Muscle of leg (tissue), 16 donors: ENCODE measurements at places on chromosomes 13 and 19. TPM values are rescaled to one million over a fixed set of nuclear protein-coding genes. Genes with fewer than 3 reads are reported as not detected.

GRCh38 chr13:22276616-22277015 lies 605.7 kb downstream of the FGF9 start:
- H3K36me3 ChIP-seq: no peaks in the 10 kb centered on the region
- no peaks in the 10 kb centered on the region for H3K4me1 ChIP-seq
- no peak for DNase-seq
- no peak overlapping the region for H3K4me3 ChIP-seq
- no peak overlapping the region for H3K27ac ChIP-seq

GRCh38 chr19:53775524-53775923 lies 48.6 kb downstream of the NLRP12 start:
- H3K4me3 ChIP-seq: no peak overlapping the region
- no peaks in the 10 kb centered on the region for H3K4me1 ChIP-seq
- H3K36me3 ChIP-seq: no peaks in the 10 kb centered on the region
- no peak overlapping the region for H3K27ac ChIP-seq
- no peaks in the 10 kb centered on the region for H3K27me3 ChIP-seq

GRCh38 chr13:23610966-23611491 lies 40.8 kb downstream of the TNFRSF19 start:
- H3K4me1 ChIP-seq: peaks cover 29% of the 10 kb centered on the region
- no peak overlapping the region for H3K27ac ChIP-seq
- no peaks in the 10 kb centered on the region for H3K27me3 ChIP-seq

DNA sequence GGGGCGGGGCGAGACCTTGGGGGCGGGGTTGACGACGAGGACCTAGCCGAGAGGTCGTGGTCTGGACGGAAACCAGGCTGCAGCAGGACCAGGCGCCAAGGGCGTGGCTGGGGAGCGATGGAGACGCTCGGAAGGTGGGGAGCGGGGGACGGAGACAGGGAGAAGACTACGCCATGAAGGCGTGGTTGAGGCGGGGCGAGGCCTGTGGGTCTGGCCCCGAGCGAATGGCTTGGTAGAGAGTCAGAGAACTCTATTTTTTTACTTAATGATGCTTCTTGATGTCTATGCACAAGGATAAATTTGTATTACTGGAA lies 674 bp upstream of the FBXL12 start:
- H3K4me1 ChIP-seq: peaks cover 24% of the 10 kb centered on the region
- H3K4me3 ChIP-seq: peak overlapping the region; percentile 43
- H3K36me3 ChIP-seq: peaks cover 6% of the 10 kb centered on the region

DNA sequence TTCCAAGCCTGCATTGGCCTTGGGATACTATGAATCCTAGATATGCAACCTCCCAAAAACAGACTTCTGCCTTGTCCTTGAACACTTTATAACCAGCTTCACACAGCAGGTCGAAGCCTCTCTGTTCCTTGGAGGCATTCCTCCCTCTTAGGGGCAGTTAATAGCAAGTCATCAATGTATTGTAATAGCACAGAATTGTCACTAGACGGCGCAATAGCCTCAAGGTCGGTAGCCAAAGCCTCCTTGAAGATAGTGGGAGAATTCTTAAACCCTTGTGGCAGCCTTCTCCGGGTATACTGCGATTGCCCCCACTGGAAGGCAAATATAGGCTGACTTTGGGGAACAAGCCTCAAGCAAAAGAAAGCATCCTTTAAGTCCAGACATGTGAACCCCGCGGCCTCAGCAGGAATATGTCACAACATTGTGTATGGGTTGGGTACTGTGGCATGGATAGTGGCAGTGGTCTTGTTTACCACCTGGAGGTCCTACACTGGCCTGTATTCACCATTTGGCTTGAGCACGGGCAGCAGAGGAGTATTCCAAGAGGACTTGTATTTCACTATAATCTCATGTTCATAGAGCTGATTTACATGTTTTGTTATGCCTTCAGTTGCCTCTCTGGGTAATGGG lies 61.1 kb downstream of the ZNF431 start:
- no peaks in the 10 kb centered on the region for H3K4me1 ChIP-seq
- no peak overlapping the region for H3K27ac ChIP-seq

- no peaks in the 10 kb centered on the region for H3K27me3 ChIP-seq
- H3K4me3 ChIP-seq: no peak overlapping the region
- H3K27ac ChIP-seq: no peak overlapping the region
- H3K36me3 ChIP-seq: no peaks in the 10 kb centered on the region
- DNase-seq: no peak
Observed at GRCh38 chr13:60032851-60033250, 130.9 kb downstream of the DIAPH3 start.

GRCh38 chr19:33247441-33247819 lies 21.8 kb upstream of the SLC7A10 start:
- no peak overlapping the region for H3K4me3 ChIP-seq
- H3K27ac ChIP-seq: no peak overlapping the region
- peaks cover 27% of the 10 kb centered on the region for H3K4me1 ChIP-seq
- H3K27me3 ChIP-seq: peaks cover 3% of the 10 kb centered on the region
- H3K36me3 ChIP-seq: no peaks in the 10 kb centered on the region
- no peak for DNase-seq

- H3K27me3 ChIP-seq: no peaks in the 10 kb centered on the region
- peaks cover 11% of the 10 kb centered on the region for H3K4me1 ChIP-seq
- H3K36me3 ChIP-seq: peaks cover 29% of the 10 kb centered on the region
- no peak overlapping the region for H3K27ac ChIP-seq
Observed at GRCh38 chr19:6754136-6754535, 13.1 kb downstream of the SH2D3A start.

DNA sequence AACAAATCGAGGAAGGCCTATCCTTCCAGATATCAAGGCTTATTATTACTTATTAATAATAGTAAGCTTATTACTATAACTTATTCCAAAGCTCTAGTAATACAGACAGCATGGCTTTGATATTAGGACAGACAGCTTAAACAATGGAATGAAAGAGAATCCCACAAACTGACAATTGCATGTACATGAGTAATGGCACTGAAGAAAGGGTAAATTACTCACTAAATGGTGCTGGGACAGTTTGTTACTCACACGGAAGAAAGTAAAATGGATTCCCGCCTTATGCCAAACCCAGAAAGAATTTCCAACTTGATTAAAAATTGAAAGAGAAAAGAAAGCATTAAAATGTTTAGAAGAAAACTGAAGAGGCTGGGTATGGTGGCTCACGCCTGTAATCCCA lies 60.3 kb downstream of the MIPEP start:
- no peak overlapping the region for H3K27ac ChIP-seq
- H3K4me3 ChIP-seq: no peak overlapping the region
- no peaks in the 10 kb centered on the region for H3K27me3 ChIP-seq
- peaks cover 2% of the 10 kb centered on the region for H3K36me3 ChIP-seq
- no peak for DNase-seq

DNA sequence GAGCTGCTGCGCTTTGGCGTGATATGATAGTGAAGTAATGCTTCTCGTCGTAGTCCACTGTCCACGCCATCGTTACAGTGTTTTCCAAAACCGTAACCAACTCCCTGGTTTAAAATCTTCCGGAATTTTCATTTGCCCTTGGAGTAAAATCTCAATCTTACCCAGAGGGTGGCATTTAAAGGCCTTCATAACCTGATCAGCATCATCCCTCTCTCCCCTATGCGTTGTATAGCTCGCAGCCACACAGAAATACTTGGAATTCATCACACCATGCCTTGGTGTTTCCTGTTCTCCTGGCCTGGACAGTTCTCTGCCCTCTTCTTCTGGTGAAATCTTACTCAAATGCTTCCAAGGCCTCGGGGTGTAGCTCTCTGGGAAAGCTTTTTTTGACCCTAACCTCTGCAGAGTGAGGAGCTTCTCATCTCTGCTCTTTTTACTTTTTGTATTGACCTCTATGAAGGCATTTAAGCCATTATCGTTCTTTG lies 839 bp downstream of the MPHOSPH8 start:
- DNase-seq: no peak
- H3K27me3 ChIP-seq: no peaks in the 10 kb centered on the region
- peak overlapping the region; percentile 74 for H3K4me3 ChIP-seq
- no peaks in the 10 kb centered on the region for H3K36me3 ChIP-seq
- peak overlapping the region; percentile 97 for H3K27ac ChIP-seq
- peaks cover 5% of the 10 kb centered on the region for H3K4me1 ChIP-seq

DNA sequence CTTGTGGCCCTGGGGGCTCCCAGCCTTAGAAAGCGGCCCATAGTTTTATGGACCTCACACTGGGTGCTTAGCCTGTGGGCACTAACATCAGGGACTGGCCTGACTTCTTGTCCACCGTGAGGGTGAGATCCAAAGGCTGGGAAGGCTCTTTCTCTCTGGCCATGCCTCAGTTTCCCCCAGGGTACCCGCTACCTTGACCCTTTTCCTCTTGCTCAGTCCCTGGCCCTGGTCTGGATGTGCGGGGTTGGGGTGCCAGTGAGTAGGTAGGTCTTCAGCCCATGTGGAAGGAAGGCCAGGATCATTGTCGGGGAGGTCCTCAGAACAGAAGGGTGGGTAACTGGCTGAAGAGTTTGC lies 1.6 kb upstream of the TMEM161A start:
- no peak overlapping the region for H3K27ac ChIP-seq
- H3K4me3 ChIP-seq: no peak overlapping the region
- H3K36me3 ChIP-seq: no peaks in the 10 kb centered on the region
- no peaks in the 10 kb centered on the region for H3K27me3 ChIP-seq

Gene ZNF530
- 3.9 TPM for total RNA-seq

- DNase-seq: no peak
- H3K27ac ChIP-seq: no peak overlapping the region
- no peak overlapping the region for H3K4me3 ChIP-seq
- H3K4me1 ChIP-seq: peaks cover 3% of the 10 kb centered on the region
- no peaks in the 10 kb centered on the region for H3K27me3 ChIP-seq
- peaks cover 10% of the 10 kb centered on the region for H3K36me3 ChIP-seq
Observed at GRCh38 chr19:38642176-38642575, 5.3 kb upstream of the ACTN4 start.

GRCh38 chr19:401866-402511 lies 7.0 kb downstream of the C2CD4C start:
- no peak overlapping the region for H3K27ac ChIP-seq
- H3K4me1 ChIP-seq: peaks cover 11% of the 10 kb centered on the region
- no peak for DNase-seq
- H3K36me3 ChIP-seq: no peaks in the 10 kb centered on the region
- peaks cover 19% of the 10 kb centered on the region for H3K27me3 ChIP-seq
- peak overlapping the region; percentile 26 for H3K4me3 ChIP-seq

DNA sequence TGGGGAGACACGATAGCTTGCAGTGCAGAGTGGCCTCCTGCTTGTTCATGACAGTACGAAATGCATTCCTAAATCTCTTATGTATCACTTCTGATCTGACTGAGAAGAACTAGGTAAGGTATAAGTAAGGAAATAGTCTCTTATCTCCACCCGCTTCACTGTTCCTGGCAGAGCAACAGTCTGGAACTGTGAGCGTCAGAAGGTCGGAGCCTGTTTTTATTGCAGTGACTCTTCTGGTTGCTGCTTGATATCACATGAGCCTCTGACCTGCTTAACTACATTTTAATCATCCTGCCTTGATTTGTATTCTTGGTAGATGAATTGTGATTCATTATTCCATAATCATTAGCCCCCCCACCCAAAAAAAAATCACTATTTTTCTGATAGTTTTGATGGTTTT lies 69.0 kb downstream of the COL4A2 start:
- DNase-seq: no peak
- no peaks in the 10 kb centered on the region for H3K27me3 ChIP-seq
- peak overlapping the region; percentile 37 for H3K27ac ChIP-seq
- H3K36me3 ChIP-seq: peaks cover 14% of the 10 kb centered on the region

Gene PLEKHF1
- total RNA-seq: 7.0 TPM

GRCh38 chr19:17936379-17936778 lies 3.6 kb downstream of the CCDC124 start:
- no peak overlapping the region for H3K4me3 ChIP-seq
- H3K4me1 ChIP-seq: peaks cover 16% of the 10 kb centered on the region
- H3K36me3 ChIP-seq: peaks cover 30% of the 10 kb centered on the region
- no peaks in the 10 kb centered on the region for H3K27me3 ChIP-seq

DNA sequence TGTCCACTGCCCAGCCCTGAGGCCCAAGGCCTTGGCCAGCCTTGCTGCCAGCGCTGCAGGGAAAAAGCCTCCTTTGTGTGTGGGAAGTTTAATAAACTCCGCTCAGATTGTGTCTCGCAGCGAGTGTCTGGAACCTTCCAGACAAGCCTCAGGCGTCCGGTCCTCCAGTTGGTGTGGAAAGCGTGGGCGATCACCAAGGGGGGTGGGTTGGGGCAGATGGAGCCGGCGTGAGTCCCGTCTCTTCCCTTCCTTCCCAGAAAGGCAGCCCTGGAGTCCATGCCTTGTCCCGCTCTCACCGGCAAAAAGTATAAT lies 4.6 kb downstream of the STK11 start:
- DNase-seq: no peak
- peaks cover 20% of the 10 kb centered on the region for H3K36me3 ChIP-seq
- no peak overlapping the region for H3K27ac ChIP-seq
- no peaks in the 10 kb centered on the region for H3K27me3 ChIP-seq
- H3K4me3 ChIP-seq: no peak overlapping the region
